ENCODE measurements at places on chromosomes 5 and 9.

GRCh38 chr5:125486634-125487033, 740.2 kb upstream of the ZNF608 start:
- ATAC-seq: no peak

- no peak for ATAC-seq
Measured at GRCh38 chr5:136155761-136156160, 23.1 kb downstream of the SMAD5 start.

- ATAC-seq: no peak
Measured at GRCh38 chr5:21159510-21160059, 1171.6 kb upstream of the CDH18 start.

GRCh38 chr5:53411388-53411787, 69.0 kb upstream of the FST start:
- no peak for ATAC-seq

GRCh38 chr5:55218967-55219366, 8.1 kb downstream of the MCIDAS start:
- no peak for ATAC-seq

DNA sequence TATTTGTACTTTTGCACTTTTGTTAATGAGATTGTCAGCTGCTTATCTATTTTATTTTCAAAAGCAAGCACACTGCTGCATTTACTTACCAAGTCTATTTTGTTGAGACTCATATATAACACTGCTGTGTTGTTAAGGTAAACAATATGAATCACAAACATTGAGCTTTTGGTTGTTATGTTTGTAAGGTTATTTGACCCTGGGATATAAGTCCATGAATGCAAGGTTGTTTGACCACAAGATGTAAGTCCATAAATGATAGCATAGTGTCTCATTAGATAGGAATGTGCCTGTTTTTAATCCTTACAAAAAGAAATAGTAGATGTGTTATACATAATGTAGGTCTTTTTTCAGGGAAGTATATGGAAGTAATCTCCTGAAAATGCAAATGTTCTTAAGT, 845.9 kb downstream of the CDH9 start:
- no peak for ATAC-seq

DNA sequence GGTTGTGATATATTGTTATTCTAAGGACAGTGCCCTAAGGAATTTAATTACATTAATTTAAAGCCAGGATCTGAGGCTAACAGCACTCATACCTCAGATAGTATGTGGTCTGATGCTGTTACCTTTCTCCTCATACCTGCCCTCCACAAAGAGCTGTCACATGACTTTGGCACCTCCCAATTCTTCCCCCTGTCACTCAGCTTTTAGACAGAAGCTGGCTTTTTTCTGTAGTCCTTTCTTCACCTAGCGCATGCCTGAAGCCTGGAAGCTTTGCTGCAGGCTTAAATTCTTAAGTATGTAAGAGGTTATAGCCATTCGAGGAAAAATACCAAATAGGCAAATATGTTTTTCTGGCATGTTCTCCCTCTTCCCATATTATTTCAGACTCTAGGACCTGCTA, 61.0 kb upstream of the ADAMTS19 start:
- ATAC-seq: no peak

DNA sequence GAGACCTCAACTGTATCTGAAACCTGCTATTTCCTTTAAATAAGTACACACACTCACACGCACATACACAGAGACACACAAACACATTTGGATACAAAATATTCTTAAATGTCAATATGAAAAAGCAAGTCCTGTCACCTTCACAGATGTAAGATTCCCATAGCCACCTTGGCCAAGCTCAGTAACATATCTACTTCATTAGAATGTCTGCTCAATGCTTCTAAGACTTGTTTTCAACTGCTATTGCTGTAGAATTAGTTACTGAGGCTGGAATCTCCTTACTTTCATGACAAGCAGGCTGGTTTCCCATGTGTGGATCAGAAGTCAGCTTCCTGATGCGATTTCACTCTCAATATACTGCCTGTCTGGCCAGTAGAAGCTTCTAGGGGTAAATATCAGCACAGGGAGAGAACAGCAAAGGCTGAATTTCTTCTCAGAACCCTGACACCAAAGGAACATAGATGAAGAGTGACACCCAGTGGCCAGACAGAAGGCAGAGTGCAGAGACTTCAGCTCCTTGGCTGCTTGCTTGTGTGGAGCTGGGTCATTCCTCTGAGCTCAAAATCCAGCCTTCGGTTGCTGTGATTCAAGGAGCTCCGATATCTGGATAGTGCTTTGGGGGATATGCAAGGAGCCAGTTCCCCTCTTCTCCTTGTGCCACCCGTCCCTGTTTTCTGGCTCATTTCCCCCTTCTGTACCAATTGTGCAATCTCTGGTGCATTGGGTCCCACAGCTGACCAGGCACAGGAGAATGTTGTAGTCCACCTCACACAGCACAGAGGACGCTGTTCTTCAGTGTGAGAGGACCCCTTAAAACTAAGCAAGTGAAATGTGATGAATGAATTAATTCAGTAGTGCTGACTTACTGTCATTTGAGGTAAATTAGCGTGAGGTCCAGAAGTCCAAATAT, 26.6 kb upstream of the ABLIM3 start:
- peak; percentile 100 for ATAC-seq

DNA sequence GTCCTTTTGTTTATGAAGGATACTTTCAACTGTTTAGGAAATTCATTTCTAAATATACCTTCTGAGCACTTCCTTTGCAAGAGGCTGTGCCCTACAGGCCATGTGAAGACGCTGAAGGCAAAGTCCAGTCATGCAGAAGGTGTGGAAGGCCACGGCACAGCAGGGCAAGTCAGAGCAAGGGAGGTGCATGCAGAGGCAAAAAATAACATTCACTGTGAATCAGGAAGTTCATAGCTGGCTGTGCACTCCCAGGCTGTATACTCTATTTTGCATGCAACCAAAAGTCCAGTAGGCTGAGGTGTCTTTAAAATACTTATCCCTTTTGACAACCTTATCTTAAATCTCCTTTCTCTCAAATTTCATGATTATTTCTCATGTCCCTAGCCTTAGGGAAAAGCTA, 50.3 kb downstream of the GNAQ start:
- peak; percentile 63 for ATAC-seq

GRCh38 chr9:117437283-117437682, 22.4 kb upstream of the ASTN2 start:
- ATAC-seq: no peak
